Activated T-helper 2 cell treated with anti-CD3 and anti-CD28 coated beads, Interferon-gamma antibody, Interleukin-2, Interleukin-4, amounts not matched to agents 10 μg/mL and 5 μg/mL and 100 μg/mL, durations not matched to agents 14 hours and 24 hours and 36 hours (primary cell): ENCODE measurements at places on chromosomes 16 and 17.

DNA sequence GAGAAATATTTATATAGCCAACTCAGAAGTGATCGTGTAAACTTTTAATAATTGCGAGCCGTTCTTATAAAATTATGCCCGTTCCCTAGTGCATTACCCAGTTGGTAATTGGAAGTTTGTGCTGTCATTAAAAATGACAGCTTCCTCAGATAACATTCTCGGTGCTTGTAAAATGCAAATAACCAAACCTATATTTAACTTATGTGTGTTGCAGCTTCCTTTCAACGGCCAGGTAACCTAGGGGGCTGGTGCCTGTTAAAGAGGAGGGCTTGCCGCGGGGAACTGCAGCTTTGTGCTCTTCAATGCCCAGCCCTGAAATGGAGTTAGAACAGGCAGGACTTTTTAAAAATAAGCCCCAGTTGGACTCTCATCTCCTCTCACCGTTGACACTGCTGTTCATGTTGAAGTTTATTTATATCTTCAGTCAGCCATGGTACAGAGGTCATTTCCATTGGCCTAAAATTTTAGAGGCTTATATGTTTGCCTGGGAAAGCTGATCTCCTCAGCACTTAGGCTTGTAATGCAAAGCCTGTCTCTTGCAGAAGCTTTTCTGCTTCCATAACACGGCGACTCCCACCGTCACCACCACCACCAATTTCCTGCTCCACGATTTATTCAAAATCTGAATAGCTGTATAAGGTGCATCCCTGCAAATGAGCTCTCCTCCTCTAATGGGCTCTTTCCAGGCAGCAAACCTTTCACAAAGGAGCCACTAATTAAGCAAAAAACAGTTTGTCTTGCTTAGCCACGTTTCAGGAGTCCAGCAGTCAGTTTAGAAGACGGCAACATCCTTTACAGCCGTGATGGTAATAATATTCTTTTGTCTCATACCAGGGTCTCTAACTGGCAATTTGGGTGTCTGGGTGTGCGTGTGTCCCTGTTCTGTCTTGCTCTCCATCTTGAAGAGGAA lies 74.7 kb downstream of the RPA1 start:
- no peak overlapping the region for H3K27ac ChIP-seq
- H3K4me1 ChIP-seq = peaks cover 2% of the 10 kb centered on the region
- DNase-seq = no peak

DNA sequence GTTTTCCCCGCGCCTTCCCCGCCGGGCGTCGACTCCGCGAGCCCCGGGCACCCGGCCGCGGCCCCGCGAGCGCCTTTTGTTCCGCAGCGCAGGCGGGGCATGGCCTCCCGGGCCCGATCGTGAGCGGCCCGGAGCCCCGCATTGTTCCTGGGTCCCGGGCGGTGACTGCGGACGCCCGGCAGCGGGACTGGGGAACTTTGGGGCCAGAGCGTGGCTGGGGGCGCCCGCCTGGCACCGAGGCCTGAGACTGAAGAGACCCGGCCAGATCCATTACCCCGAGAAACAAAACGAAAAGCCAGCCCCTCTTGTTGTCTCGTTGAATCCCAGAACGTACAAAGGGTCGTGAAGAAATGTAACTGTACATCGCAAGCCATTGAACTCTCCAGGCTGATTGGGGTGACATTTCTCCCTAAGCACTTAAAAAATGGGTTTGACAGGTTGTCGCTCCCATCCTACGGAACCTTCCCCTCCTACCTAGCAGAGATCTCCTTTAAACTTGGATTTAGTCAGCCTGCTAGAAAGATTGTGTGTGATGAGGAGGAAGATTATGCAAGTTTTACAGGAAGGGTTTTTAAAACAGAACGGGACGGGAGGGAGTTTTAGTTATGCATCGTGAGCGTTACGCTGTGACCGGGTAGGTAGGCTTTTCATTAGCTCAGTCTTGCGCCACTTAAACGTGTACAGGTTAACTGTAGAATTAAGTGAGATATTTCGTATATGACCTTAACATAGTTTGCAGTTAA lies 825 bp downstream of the METTL9 start:
- peaks cover 2% of the 10 kb centered on the region for H3K36me3 ChIP-seq
- no peaks in the 10 kb centered on the region for H3K27me3 ChIP-seq
- peak overlapping the region; percentile 83 for H3K4me3 ChIP-seq
- H3K4me1 ChIP-seq = peaks cover 43% of the 10 kb centered on the region

DNA sequence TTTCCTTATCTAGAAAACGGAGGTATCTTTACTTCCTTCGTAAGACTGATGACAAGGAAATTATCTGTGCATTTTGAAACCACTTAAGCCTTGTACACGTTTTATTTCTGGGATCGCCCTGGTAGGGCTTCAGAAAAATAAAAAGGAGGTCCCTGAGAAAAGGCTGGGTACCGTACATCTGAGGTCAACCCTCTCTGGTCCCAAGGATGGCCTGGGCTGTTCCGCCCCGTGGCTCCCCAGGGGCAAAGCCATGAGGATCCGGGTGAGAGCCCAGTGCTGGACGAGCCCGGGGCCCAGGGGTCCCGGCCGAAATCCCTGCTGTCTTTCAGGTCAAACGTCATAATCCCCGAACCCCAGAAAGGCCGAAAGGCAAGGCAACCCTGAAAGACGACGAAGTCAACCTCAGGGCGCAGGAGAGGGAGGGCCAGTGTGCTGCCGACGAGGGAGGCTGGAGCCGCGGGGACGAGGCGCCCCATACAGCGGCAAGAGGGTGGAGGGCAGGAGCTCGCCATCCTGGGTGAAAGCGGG lies 656 bp upstream of the FUS start:
- H3K4me3 ChIP-seq = peak overlapping the region; percentile 98
- H3K27ac ChIP-seq = peak overlapping the region; percentile 95
- H3K36me3 ChIP-seq = peaks cover 37% of the 10 kb centered on the region
- no peaks in the 10 kb centered on the region for H3K27me3 ChIP-seq

GRCh38 chr16:55662644-55663031 lies 6.8 kb downstream of the SLC6A2 start:
- no peak for DNase-seq
- no peak overlapping the region for H3K4me3 ChIP-seq
- no peak overlapping the region for H3K27ac ChIP-seq
- H3K36me3 ChIP-seq = no peaks in the 10 kb centered on the region

GRCh38 chr17:43373356-43373755 lies 25.4 kb upstream of the ARL4D start:
- DNase-seq = no peak
- H3K4me1 ChIP-seq = peaks cover 22% of the 10 kb centered on the region
- H3K27ac ChIP-seq = no peak overlapping the region
- no peaks in the 10 kb centered on the region for H3K36me3 ChIP-seq
- no peaks in the 10 kb centered on the region for H3K27me3 ChIP-seq

DNA sequence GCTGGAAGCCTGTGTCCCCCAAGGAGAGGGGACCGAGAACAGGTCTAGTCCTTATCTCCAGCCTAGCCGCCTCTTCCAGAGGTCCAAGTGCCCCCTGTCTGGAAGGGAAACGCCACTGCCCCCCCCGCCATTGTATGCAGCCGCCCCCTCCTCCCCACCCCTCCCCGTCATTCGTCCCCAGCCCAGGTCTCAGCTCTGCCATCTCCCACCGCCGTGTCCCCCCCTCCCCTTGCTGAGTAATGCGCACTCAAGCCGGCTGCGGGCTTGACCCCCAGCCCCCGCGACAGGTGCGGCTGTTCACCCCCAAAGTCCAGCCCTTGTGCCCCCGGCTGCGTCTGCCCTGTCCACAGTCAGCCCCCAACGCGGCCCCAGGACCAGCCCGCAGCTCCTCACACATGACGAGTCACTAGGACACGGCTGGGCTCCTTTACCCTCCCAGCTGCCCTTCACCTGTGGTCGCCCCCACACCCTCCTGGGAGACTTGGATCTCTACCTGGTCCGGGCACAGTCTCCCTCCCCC lies 622 bp downstream of the GPRC5B start:
- H3K27ac ChIP-seq = no peak overlapping the region
- H3K27me3 ChIP-seq = peaks cover 40% of the 10 kb centered on the region
- DNase-seq = no peak
- H3K36me3 ChIP-seq = no peaks in the 10 kb centered on the region
- H3K4me1 ChIP-seq = peaks cover 22% of the 10 kb centered on the region

DNA sequence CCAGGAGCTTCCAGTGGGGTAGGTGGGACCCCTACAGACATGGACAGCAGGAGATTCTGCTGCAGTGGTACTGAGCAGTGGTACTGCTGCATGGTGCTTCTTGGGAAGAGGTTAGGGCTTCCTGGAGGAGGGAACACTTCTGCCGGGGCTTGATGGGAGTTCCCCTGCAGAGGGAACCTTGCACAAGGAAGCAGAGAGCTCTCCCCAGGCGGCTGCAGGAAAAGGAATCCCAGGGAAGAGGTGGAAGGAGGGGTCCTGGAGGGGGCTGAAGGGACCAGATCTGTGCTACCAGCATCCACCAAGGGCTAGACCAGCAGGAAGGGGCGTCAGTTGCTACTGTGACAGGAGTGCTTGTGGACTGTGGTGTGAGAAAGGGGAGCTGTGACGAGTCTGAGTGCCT lies 10.6 kb downstream of the RIPOR1 start:
- peaks cover 21% of the 10 kb centered on the region for H3K4me1 ChIP-seq
- H3K27ac ChIP-seq = no peak overlapping the region
- no peak for DNase-seq

GRCh38 chr16:82042846-82043245 lies 7.8 kb downstream of the HSD17B2 start:
- no peak overlapping the region for H3K4me3 ChIP-seq
- no peaks in the 10 kb centered on the region for H3K36me3 ChIP-seq
- no peaks in the 10 kb centered on the region for H3K4me1 ChIP-seq
- H3K27me3 ChIP-seq = peaks cover 10% of the 10 kb centered on the region
- DNase-seq = no peak
- no peak overlapping the region for H3K27ac ChIP-seq

DNA sequence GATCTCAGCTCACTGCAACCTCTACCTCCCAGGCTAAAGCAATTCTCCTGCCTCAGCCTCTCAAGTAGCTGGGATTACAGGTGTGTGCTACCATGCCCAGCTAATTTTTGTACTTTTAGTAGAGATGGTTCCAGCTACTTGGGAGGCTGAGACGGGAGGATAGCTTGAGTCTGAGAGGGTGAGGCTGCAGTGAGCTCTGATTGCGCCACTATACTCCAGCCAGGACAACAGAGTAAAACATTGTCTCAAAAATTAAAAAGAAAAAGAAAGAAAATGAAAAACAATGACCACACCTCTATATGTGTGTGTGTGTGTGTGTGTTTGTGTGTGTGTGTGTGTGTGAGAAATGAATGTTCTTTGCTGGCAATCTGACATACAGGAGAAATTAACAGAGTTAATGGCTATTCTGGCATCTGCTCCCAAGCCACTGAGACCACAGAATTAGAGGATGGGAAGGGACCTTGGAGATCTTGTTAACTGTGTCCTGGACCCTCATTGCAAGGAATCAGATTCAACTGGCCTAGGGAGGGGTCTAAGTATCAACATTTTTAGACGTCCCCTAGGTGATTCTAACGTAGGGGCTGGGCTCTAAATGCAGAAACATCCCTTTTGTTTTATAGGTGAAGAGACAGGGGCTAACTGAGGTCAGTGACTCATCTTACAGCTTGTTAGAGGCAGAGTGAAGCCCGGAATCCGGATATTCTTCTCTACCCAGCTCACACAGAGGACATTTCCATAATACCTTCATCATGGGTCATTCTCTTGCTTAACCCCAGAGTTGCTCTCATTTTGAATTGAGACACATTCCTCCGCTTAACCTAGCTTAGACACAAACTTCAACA lies 16.4 kb upstream of the MARCHF10 start:
- no peak for DNase-seq
- peaks cover 10% of the 10 kb centered on the region for H3K27me3 ChIP-seq
- H3K36me3 ChIP-seq = no peaks in the 10 kb centered on the region
- no peak overlapping the region for H3K4me3 ChIP-seq

DNA sequence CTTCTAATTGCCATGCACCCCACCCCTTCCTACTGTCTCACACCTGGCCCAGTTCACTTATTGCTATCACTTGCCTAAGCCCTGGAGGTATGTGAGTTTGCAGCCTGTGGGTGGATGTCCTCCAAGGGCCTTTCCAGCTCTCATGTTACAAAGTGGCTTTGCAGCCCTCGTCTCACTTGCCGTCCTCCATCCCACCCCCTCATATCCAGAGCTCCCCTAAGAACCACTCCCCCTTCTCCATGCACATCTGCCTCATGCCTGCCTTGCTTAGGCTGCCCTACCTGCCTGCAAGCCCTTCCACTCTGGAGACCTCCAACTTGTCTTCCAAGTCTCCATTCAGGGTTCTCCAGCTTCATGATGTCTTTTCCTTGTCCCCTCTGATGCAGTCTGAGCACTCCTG lies 119.4 kb upstream of the NLRP1 start:
- DNase-seq = no peak
- H3K4me1 ChIP-seq = no peaks in the 10 kb centered on the region
- no peak overlapping the region for H3K27ac ChIP-seq
- H3K4me3 ChIP-seq = no peak overlapping the region
- peaks cover 12% of the 10 kb centered on the region for H3K27me3 ChIP-seq

- peaks cover 34% of the 10 kb centered on the region for H3K27me3 ChIP-seq
- no peak overlapping the region for H3K27ac ChIP-seq
- H3K4me3 ChIP-seq = peak overlapping the region; percentile 45
- no peaks in the 10 kb centered on the region for H3K4me1 ChIP-seq
- H3K36me3 ChIP-seq = no peaks in the 10 kb centered on the region
These were observed 25.4 kb downstream of the RTN4RL1 start for GRCh38 chr17:1999557-2000251.

DNA sequence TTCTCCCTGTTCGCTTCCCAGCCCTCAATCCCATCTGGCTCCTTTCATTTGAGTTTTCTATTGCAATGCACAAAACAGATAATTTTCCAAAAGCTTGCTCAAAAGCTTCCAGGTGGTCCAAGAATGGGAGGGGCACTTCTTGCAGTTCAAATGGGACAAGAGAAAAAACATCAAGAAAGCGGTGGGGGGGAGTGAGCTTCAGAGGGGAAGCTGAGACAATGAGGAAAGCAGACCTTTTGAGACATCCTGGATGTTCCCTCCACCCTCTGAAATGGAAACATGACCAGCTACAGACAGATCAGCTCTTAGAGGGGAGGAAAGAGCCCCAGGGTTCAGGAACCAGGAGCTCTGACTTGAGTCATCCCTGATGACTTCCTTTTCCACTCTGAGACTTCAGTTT lies 368.2 kb downstream of the SLC39A11 start:
- no peak for DNase-seq
- no peak overlapping the region for H3K27ac ChIP-seq

GRCh38 chr16:9003322-9003721 lies 39.6 kb upstream of the USP7 start:
- H3K4me1 ChIP-seq = peaks cover 3% of the 10 kb centered on the region
- H3K27me3 ChIP-seq = peaks cover 8% of the 10 kb centered on the region
- H3K27ac ChIP-seq = no peak overlapping the region
- H3K36me3 ChIP-seq = no peaks in the 10 kb centered on the region
- no peak overlapping the region for H3K4me3 ChIP-seq

GRCh38 chr16:6105115-6105514 lies 1007.5 kb upstream of the EEF2KMT start:
- no peaks in the 10 kb centered on the region for H3K36me3 ChIP-seq
- DNase-seq = no peak
- H3K4me1 ChIP-seq = no peaks in the 10 kb centered on the region
- H3K27ac ChIP-seq = no peak overlapping the region

GRCh38 chr16:54512467-54512995 lies 225.9 kb upstream of the IRX3 start:
- H3K36me3 ChIP-seq = no peaks in the 10 kb centered on the region
- no peaks in the 10 kb centered on the region for H3K27me3 ChIP-seq
- H3K4me3 ChIP-seq = no peak overlapping the region
- no peaks in the 10 kb centered on the region for H3K4me1 ChIP-seq

- H3K27me3 ChIP-seq = no peaks in the 10 kb centered on the region
- DNase-seq = no peak
- no peak overlapping the region for H3K27ac ChIP-seq
- no peaks in the 10 kb centered on the region for H3K4me1 ChIP-seq
These were observed 417.0 kb upstream of the HSBP1 start for GRCh38 chr16:83390759-83391158.

- H3K27ac ChIP-seq = peak overlapping the region; percentile 86
- H3K36me3 ChIP-seq = peaks cover 24% of the 10 kb centered on the region
- peak overlapping the region; percentile 90 for H3K4me3 ChIP-seq
- DNase-seq = peak; percentile 44
- no peaks in the 10 kb centered on the region for H3K27me3 ChIP-seq
- H3K4me1 ChIP-seq = peaks cover 42% of the 10 kb centered on the region
These were observed 914 bp downstream of the MAP1LC3B start for GRCh38 chr16:87392821-87393679.
